ENCODE measurements at places on chromosomes 4 and X.

DNA sequence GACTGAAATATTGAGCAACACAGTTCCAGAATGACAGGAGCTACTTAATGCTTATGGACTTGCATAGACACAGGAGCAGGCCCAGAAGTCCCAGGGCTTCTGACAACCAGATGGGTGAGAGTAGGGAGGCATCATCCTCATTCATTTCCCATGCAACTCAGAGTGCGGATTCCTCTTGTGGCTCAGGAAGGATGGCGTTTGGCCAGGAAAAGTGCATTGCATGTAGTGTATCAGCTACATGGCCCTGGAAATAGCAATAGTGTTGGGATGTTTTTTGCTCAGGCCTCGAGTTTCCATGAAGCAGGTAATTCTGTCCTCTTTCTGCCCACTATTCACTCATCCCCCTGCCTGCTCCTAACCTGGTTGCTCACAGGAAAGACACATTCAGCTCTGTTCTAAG, 136.6 kb downstream of the PDGFRA start:
- ATAC-seq = no peak

DNA sequence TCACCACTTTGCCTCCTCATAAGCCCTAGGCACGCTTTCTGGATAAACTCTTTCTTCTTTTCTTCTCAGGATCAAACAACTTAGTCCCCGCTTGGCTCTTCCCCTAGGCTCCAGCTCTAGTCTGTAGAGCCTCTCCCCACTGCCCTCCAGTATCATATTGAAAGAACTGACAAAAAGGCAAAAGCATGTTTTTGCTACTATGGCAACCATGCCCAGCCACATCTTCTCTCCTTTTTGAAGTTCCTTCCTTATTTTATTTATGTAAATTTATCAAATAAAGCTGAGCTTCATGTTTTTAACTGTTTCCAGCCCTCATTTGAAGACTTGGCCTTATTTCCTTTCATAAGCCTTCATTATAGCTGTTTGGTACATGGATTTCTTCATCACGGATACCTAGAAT, 86.0 kb upstream of the LIMCH1 start:
- no peak for ATAC-seq

DNA sequence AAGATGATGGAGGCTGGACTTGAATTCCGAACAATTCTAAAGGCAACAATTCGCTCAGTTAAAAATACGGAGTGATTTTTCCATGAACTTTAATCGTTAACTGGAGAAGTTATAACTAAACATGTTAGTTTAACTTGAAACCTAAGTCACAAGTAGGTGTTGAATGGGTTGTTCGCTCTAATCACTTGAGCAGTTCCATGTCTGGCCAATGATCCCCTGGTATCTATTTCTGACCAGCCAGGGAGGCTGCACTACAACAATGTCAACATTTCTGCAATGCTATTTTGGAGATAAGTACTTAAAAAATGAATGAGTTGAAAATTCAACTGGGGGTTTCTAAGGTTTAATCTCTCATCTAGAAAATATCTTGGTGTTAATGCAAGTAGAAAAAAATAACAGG, 112.5 kb downstream of the NR3C2 start:
- ATAC-seq = no peak

GRCh38 chr4:118797558-118798142, 38.3 kb downstream of the SEC24D start:
- no peak for ATAC-seq

DNA sequence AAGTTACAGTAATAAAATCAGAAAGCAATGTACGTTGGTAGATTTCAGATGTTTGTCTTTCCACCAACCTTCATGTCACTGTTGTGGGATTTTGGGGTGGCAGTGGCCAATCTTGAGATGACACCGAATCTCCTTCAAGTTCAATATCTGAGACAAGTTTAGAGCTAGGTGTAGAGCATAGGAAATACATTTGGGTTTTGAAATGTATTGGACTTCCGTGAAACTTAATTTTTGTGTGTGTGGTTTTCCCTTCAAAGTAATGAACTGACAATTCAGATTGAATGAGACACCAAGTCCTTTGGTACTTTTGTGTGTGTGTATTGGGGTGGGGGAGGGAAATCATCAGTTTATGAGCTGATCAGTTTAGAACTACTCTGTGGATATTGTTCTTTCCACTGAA, 1.8 kb downstream of the WDR44 start:
- no peak for ATAC-seq

DNA sequence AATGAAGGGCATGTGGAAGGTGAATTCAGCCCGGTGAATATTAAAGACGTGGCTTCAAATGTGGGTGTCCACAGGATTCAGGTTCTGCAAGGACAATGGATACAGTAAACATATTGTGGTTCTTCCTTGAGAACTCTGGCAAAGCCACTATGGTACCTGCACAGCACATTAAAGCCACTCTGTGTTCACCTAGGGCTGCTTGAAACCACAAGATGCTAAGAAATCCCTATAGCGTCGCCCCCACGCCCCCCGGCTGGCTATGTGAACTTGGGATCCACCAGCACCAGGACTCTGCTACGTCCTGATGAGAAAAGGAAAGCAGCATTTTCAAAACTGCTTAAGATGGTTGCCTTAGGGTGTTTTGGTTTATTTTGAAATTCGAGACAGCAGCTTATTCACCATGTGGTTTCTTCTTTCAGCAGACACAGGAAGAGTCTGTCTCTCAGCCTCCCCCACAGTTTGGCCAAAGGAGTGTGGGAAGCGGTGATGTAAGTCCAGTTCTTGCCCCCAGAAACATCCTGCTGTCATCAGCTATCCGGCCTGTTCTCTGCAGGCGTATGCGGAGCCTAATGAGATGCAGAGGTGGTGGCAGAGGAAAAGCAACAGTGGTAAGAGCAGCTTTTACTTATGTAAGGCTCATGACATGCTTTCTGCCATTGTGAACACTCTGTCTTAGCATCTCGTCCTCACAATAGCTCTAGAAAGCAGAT, 111.5 kb downstream of the AFAP1 start:
- peak; percentile 65 for ATAC-seq

- no peak for ATAC-seq
Measured at GRCh38 chr4:20426028-20426427, 174.3 kb downstream of the SLIT2 start.

DNA sequence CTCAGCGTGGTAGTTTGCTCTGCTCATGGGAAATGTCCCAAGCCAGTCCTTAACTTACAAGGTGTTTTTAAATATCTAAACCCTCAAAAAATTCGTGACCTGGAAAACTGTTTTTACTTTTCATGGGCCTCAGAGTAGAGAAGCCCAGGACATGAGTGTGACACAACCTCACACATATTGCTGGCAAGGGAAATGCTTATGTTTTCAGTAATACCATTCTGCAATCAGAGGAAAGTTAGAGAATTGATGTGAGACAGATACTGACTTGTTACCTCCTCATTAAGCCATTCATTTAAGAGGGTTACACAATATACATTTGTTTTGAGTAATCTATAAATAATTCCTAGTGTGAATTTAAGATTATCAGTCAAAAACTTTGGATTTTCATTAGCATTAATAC, 209.5 kb downstream of the ARHGAP10 start:
- no peak for ATAC-seq

DNA sequence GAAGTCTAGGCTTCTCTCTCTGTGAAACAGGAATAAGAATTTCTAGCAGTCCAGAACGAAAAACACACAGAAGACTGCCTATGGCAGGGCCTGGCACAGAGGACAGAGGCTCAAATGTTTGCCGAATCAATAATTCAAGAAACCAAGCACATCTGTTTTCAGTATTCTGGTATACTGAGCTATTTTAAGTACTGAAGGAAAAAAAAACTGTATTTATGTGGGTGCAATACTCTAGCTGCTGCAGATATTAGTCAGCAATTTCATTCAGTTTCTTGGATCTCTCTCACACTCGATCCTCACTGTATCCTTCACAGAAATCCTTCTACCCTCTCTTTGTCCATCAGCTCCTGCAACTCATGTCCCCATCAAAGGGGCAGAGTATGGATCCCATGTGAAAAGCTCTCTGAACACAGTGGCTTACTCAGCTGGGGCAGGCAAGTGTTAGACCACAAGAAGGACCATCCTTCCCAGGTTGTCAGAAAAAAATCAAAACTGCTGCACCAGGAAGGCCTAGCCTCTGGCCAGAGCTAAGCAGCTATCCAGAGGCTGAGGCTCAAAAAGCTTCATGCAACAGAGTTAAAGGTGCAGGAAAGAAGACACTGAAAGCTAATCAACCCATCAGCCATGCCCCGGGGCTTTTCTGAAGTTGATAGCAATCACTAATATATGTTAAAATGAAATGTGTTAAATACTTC, 9.1 kb upstream of the USO1 start:
- ATAC-seq = peak; percentile 41

DNA sequence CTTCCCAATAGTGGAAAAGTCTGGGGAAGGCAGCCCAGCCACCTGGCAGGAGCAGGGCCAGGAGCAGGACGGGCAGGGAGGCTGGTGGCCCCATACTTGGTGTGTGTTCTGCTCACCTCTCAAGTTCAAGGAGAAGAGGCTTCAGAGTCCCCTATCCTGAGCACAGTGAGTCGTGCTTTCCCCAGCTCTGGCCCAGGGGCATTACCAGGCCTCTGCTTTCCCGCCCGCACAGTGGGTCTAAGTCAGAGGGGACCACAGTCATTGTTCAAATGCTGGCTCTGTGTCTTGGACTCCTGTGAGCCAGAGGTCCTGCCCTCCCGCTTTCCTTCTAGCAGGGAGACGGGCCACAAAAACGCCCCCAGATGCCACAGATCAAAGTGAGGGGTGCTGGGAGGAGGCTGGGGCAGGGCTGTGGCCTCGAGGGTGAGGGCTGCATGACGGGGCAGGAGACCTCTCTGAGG, 27.6 kb downstream of the HTRA3 start:
- no peak for ATAC-seq

- ATAC-seq = no peak
Measured at GRCh38 chr4:89369581-89369980, 62.0 kb upstream of the GPRIN3 start.

GRCh38 chr4:2363056-2363721, 55.3 kb downstream of the ZFYVE28 start:
- ATAC-seq = peak; percentile 18

- ATAC-seq = no peak
Measured at GRCh38 chr4:53453385-53453784, 75.9 kb downstream of the FIP1L1 start.

- peak; percentile 52 for ATAC-seq
Measured at GRCh38 chr4:83767067-83767466, 231.2 kb downstream of the GPAT3 start.

Data from motor neuron (in vitro differentiated cells).